ENCODE measurements at places on chromosomes 6 and 20.

DNA sequence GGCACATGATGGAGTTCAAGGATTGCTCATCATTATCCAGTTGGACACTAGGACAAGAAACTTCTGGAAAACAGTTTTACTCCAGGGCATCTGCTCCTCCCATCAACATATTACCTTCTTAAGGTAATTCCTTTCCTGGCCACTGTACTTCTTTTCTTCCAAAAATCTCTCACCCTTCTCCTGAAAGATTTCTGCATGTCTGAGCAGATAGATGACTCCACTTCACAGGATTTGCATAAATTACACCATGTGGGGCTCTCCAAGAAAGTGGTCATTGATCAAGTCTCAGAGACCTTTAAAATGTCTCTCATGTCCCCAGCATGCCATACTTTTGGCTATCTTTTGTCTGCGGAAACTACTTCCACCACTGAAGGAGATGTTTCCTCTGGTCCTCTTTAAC lies 103.2 kb upstream of the TNFAIP3 start:
- DNase-seq, result no peak

DNA sequence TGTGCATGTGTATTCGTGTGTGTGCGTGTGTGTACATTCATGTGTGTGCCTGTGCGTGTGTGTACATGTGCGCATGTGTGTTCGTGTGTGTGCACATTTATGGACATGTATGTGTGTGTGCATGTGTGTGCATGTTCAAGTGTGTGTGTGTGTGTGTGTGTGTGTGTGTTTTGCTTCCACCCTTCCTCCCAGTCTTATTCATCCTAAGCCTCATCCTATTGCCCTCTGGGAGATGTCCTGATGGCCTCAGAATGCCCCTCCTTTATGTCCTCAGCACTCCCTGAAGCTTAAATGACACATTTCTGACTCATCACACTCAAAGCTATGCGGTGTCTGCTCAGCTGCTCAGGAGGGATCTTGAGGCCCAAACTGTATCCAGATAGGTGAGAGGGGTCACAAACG lies 76.6 kb upstream of the CCDC167 start:
- DNase-seq, result peak; percentile 80

DNA sequence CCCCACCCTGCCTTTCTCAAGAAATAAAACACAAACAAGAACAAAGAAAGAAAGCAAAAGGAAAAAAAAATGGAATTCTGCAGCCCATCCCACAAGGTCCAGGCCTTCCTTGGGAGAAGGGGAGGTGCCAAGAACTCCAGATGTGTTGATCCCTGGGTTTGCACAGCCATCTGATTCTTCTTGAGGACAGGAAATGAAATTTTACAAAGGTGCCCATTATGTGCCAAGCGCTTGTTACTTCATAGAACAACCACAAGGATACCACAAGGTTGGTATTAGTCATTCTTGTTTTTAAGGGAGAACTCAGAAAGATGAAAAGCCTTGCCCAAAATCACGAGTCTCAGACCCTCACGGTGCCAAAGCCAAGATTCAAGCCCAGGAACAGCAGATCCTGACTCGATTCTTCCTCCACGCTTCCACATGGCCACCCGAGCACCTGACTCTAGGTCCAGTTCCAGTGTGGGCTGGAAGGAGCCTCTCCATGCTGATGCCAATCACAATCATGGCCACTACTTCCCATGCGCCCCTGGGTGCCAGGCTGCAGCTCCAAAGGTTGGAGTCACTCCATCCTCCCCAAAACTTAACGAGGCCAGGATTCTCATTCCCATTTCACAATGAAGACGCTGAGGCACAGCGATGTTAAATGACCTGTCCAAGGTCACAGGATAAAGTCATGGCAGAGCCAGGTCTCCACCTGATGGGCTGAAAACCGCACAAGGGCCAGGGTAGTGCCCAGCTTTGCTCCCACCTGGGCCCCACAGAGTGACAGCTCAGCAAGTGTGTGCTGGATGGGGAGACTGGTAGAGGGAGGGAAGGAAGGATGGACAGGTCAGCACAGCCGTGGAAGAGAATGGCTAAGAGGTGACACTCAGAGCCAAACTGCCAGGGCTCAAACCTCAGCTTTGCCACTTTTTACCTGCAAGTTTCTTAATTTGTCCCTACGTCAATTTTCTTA lies 66.7 kb upstream of the TOP1 start:
- no peak for DNase-seq

DNA sequence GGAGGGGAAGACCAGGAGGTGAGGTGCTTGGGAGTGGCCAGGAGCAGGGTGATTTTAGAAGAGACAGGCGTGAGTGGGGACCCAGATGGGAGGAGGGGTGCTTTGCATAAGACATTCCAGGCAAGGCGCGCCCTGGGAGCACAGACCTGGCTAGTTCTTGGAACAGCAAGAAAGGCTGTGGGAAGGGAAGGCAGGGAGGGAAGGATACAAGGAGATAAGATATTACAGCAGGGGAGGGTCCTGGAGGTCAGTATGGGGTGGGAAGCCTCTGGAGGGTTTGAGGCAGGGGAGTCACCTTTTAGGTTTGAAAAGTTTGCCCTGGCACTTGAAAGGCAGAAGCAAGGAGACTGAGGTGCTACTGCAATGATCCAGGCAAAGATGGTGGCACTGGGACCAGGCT lies 111.8 kb downstream of the ZDHHC14 start:
- DNase-seq, result no peak

GRCh38 chr20:23643659-23644058 lies 5.9 kb upstream of the CST3 start:
- no peak for DNase-seq

- no peak for DNase-seq
These were observed 10.5 kb upstream of the ANGPT4 start for GRCh38 chr20:926670-927069.

DNA sequence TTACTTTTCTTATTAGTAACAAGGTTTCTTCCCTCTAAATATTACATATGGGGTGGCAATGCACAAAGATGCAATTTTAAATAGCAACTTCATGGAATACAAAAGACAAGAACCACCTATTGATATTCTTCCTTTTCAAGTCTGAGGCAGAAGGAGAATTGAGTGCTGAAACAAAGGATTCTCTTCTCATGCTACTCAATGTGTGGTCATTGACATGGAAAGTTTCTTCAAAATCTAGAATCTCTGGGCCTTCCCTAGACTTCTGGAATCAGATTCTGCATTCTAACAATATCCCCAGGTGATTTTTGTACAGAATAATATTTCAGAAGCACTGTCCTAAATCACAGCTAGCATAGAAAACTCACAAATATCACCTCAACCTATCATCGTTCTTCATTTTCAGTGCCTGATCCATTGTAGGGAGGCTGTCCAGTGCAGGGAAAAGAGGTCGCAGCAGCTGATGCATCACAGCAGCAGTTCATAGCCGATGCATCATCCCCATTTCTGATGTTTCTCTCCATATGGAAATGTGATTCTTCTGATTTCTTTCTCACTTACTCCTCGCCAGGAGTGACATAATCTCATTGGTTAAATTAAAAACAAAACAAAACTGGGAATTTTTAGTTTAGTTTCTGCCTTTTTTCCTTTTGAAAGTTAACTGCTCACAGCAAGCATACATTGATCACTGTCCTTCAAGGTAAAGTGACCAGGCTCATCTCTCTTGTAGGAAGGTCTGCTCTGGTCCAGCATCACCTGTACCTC lies 139.5 kb upstream of the FAM83B start:
- DNase-seq, result no peak

GRCh38 chr6:45614488-45615285 lies 237.0 kb upstream of the SUPT3H start:
- DNase-seq, result no peak

DNA sequence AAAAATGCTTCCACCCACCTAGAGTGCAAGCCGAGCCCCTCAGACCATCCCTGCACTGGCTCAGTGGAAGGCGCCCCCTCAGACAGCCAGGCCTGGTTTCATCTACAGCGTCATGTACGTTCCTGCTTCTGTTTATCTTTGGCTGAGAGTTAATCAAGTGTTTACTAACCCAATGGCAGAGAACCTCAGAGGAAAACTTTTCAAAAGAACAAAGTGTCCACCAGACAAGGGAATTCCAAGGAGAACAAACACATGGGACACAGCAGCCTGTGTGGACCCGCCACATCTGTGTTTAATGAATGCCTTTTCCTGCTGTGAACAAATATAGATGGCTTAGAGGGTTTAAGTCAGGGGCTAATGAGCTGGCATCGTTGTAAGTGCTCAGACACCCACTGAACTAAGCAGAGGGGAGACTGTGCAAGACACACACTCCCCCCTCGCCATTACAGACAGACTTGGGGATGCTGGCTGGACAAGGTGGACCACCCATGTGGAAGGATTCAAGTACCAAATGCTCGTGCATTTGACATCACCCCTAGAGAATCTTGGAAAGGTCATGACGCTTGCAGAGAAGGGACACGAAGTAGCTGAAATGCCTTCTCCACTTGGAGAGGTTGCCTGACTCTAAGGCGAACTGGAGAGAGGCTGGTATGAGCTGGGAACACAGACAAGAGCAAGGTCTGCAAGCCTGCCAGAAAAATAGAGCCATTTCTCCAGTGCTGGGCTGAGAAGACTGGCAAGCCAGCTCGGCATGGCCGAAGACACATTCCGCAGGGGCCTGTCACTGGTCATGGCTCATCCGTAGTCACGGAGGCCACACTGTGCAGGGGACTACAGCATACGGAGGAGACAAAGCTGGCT lies 53.5 kb upstream of the NXT1 start:
- no peak for DNase-seq

GRCh38 chr20:4160761-4161305 lies 145.5 kb upstream of the RNF24 start:
- no peak for DNase-seq

DNA sequence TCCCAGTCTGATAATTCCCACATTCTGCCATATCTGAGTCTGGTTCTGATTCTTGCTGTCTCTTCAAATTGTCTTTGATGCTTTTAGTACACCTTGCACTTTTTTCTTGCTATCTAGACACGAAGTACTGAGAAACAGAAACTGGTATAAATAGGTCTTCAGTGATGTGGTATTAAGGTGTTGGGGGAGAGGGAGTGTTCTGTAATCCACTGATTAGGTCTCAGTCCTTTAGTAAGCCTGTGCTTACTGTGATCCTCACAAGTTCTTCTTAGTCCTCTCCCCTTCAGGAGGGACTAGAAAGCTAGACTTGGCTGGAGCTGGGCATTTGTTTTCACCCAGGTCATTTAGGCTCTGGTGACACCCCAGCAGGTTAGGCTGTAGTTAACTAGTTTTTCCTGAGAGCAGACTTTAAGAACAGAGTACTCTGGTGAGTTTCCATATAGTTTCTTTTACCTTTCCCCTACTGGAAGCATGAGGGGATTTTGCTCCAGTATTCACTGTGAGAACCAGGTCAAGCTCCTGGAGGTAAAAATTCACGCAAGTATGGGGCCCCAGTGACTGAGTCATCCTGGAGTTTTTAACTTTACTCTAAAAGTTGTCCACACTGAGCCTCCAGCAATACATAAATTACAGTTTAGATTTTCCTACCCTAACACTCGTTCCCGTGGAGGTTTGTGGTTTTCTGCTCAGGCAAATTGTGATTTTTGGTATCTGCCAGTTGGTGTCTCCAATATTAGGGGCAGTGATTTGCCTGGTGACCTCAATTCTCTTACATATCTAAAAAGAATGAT lies 154.6 kb downstream of the CDKAL1 start:
- peak; percentile 70 for DNase-seq

DNA sequence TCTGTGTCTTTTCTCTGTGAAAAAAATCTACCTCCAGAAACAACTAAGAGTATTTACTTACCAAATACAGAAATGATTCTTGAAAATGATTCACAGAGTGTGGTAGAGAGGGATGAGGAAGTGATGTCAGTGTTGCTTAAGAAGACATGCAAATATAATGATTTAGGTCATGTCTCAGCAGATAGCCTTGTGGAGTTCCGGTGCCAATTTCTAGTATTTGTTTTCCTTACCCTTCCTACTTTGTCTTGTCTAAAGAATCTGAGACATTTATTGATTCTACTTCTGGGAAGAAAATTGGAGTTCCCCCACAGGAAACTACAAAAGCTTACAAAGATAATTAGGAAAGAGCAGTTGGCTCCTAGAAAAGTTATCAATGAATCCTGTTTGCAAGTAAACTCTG lies 68.8 kb downstream of the GJA1 start:
- no peak for DNase-seq

DNA sequence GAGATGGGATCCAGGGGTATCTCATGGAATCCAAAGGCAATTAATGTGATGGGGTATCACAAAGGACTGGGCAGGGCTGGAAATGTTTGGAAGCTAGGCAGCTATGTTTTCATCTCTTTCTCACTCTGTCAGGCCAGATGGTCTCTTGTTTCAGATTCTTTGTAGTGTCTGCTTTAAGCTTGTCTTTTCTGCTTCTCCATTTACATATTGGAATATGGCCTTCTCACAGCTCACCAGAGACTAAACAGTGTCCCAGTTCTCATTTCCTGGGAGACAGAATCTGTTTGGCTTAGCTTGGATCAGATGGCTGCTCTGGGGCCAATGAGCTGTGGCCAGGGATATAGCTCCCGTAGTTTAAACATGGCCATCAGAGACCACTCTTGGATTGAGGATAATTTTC lies 78.9 kb downstream of the SLC35F1 start:
- no peak for DNase-seq

- no peak for DNase-seq
These were observed 9.7 kb upstream of the CD40 start for GRCh38 chr20:46108435-46108841.

DNA sequence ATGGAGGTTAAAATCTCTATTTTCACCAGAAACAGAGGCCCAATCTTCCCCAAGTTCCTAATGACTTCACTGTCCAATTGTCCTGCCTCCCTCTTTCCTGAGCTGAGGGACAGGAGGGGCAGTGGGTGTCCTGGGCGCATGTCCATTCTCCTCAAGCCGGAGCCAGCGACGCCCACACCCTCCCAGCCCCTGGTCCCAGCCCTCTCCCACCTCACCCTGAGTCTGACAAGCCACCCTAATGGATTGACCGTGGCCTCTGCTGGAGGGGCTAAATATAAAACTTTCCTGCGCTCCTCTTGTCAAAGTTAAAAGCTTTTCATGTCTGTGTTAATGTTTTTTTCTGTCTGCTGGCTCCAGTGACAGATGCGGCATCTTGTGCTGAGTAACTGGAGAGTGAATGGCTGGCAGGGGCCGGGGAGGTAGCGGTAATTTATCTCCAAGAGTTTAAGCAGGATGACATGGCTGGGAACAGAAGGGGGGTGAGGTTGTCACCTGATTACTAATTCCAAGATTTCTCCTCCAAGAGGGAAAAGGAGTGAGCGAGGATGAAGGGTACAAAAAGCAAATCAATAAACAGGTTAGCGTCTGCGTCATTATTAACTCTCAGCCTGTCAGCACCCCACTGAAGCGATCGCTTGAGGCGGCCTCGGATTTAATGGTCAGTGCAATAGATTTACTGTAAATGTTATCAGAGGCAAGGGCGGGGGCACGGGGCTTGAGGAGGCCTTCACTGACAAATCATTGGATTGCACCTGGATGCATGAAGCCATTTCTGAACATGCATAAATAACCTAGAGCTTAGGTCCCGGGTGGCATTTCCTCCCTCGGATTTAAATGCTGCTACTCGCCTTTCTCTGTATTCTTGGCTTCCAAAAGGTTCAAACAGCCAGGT lies 118.1 kb upstream of the MAFB start:
- DNase-seq, result peak; percentile 14

All from WERI-Rb-1 (cell line).